Ascending aorta (tissue), 2 donors: ENCODE measurements at places on chromosomes 7 and 10. TPM values are rescaled to one million over a fixed set of nuclear protein-coding genes. Genes with fewer than 3 reads are reported as not detected.

DNA sequence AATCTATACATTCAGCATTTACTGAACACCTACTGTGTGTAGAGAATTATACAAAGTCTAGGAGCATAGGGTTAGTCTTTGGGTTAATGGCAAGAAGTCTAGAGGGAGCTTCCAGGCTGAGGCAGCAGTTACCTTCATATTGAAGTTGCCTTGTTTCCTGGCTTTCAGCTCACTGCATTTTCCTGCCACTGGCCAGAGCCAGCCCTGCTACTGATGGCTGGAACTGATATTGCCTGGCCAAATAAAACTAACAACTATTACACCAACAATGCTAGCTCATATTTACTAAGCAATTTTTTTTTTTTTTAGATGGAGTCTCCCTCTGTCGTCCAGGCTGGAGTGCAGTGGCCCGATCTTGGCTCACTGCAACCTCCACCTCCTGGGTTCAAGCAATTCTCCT is 165.7 kb upstream of the ITGB1 start:
- no peak overlapping the region for H3K4me3 ChIP-seq
- DNase-seq: no peak
- H3K36me3 ChIP-seq: no peaks in the 10 kb centered on the region
- H3K4me1 ChIP-seq: peaks cover 4% of the 10 kb centered on the region
- no peaks in the 10 kb centered on the region for H3K27me3 ChIP-seq
- H3K27ac ChIP-seq: no peak overlapping the region

The MGAM2 gene
- not detected for total RNA-seq

The GCK gene
- 2.7 TPM for total RNA-seq

GRCh38 chr7:139943401-139943800 is 114.3 kb downstream of the TBXAS1 start:
- H3K4me1 ChIP-seq: no peaks in the 10 kb centered on the region
- H3K4me3 ChIP-seq: no peak overlapping the region
- no peak for DNase-seq

DNA sequence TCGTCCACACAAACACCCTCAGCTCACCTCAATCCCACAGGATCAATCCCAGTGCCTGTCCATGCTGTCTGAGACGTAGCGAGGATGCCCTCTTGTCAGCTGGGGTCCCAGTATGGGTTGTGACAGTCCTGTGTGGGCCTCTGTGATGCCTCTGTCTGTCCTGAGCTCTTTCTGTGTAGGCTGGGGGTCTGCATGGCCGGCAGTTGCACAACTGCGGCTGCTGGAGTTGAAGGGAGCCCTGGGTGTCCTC is 12.4 kb downstream of the ANTXRL start:
- no peaks in the 10 kb centered on the region for H3K36me3 ChIP-seq
- H3K4me1 ChIP-seq: peaks cover 2% of the 10 kb centered on the region

DNA sequence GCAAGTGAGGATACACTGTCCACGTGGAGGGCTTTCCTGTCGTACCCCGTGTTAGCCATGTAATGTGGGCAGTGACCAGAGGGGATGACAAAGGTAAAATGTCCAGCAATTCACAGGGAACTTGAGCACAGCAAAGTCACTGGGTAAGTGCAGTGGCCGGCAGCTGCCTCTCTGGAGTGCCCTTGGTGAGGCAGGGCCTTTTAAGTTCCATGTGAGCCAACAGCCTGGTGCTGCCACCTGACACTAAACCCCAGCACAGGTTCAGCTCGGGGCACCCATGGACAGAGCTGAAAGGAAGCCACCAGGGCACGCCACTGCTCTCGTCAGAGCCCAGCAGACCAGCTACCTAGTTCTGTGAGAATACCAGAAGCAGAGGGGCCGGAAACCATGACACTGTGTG is 168.3 kb downstream of the PRKAG2 start:
- no peak overlapping the region for H3K4me3 ChIP-seq
- no peaks in the 10 kb centered on the region for H3K36me3 ChIP-seq
- H3K4me1 ChIP-seq: peaks cover 19% of the 10 kb centered on the region
- H3K27me3 ChIP-seq: no peaks in the 10 kb centered on the region
- no peak for DNase-seq
- H3K27ac ChIP-seq: no peak overlapping the region

The HYAL4 gene
- not detected for total RNA-seq

The SEMA3E gene
- total RNA-seq: 4.3 TPM

The AOAH gene
- total RNA-seq: 0.75 TPM

- H3K27ac ChIP-seq: no peak overlapping the region
- DNase-seq: no peak
- H3K27me3 ChIP-seq: no peaks in the 10 kb centered on the region
- H3K4me3 ChIP-seq: no peak overlapping the region
These were observed 22.5 kb downstream of the ADCY1 start for GRCh38 chr7:45596665-45597095.

DNA sequence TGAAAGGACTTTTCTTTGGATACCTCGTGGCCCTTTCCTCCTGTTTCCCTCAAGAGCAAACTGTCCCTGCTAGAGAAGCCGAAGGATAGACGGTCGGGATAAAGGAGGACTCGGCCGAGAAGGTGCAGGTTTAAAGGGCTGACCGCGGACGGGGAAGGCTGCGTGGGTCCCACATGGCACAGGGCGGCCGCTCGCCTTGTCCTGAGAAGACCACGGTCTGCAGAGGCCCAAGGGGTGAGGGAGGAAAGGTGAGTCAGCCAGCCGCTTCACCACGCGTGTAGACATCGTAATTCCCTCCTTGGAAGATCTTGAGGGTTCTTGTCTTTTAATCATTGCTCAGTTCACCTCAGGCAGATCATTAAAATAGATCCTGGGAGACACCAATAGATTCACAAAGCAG is 253.8 kb downstream of the DPP6 start:
- no peak overlapping the region for H3K4me3 ChIP-seq
- H3K27me3 ChIP-seq: no peaks in the 10 kb centered on the region
- H3K36me3 ChIP-seq: no peaks in the 10 kb centered on the region
- H3K4me1 ChIP-seq: no peaks in the 10 kb centered on the region
- no peak for DNase-seq

The COL13A1 gene
- 8.0 TPM for total RNA-seq

DNA sequence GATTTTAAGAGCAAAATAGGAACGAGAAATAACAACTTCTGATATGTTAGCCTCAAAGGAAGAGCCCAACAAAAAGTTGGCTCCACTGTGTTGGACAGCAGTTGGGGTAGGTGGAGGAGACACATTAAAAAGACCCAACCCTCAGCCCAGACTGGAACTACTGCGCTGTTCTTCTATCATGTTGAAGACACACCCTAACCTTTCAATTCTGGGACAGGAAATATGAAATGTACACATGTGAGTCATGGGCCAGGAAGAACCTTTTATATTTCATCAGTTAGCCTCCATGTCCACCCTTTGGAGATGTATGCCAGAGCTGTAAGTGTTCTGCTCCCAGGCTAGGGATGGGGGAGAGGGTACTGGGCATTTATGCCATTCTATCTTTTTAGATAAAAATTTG is 22.1 kb downstream of the CLDN12 start:
- DNase-seq: no peak
- no peaks in the 10 kb centered on the region for H3K27me3 ChIP-seq
- H3K27ac ChIP-seq: no peak overlapping the region
- no peaks in the 10 kb centered on the region for H3K36me3 ChIP-seq

- DNase-seq: no peak
- H3K27ac ChIP-seq: no peak overlapping the region
- H3K4me1 ChIP-seq: no peaks in the 10 kb centered on the region
- no peaks in the 10 kb centered on the region for H3K36me3 ChIP-seq
- no peaks in the 10 kb centered on the region for H3K27me3 ChIP-seq
These were observed 9.6 kb downstream of the FGF8 start for GRCh38 chr10:101766306-101766705.

GRCh38 chr7:150966002-150966401 is 12.1 kb downstream of the KCNH2 start:
- no peak overlapping the region for H3K27ac ChIP-seq
- DNase-seq: no peak
- H3K36me3 ChIP-seq: no peaks in the 10 kb centered on the region
- H3K4me1 ChIP-seq: no peaks in the 10 kb centered on the region
- H3K27me3 ChIP-seq: no peaks in the 10 kb centered on the region

DNA sequence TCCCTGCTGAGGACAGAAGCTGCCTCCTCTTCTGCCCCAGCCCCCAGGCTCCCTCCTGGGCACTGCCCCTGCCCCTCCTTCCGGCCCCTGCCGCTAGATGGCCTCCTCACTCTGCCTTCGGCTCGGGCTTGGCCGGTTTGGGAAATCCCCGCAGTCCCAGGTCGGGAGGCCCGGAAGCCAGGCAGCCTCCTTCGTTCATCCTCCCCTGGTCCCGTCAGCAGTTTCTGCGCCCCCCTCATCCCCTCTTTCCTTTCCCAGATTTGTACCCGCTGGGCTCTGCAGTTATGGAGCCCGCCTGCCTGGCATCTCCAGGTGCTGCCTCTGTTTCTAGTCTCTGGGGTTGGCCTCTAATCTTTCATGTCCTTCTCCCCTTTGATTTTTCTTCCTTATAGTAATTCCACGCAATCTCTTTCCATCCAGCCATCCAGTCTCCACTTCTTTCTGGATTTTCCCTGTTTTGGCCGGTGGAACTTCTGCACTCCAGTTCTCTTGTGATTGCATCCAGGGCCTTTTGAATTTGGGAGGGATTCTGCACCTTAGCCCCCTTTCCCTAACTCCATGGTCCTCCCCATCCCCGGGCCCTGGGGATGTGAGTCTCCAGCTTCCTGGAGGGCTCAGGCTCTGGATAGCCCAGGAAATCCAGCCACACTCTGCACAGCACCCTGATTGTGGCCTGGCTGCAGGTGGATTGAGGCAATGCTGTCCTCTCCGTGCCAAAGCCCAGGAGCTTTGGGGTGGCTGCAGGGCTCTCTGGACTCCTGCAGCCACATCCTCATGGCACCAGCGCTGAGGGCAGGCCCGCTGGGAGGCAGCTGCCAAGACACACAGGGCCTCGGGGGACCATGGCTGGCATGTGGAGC is 3.3 kb upstream of the SHH start:
- H3K4me1 ChIP-seq: no peaks in the 10 kb centered on the region
- no peak overlapping the region for H3K4me3 ChIP-seq
- no peak for DNase-seq
- no peaks in the 10 kb centered on the region for H3K27me3 ChIP-seq
- H3K27ac ChIP-seq: no peak overlapping the region

DNA sequence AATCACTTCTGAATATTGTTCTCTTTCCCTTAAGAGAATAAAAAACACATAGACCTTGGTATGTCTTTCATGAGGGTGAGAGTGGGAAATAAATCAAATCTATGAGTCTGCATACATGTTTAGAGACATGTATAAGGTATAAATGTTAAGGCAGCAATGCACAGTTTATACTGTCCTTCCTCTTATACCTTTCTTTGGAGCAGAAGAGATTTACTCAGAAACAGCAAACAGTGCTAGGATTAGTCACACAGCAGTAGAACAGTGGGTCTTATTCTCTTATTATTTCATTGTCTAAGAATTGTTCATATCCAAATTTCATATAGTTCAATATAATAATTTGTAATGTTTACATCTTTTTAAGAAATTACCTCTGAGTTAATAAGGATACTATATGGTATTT is 126.7 kb upstream of the TMEM196 start:
- no peaks in the 10 kb centered on the region for H3K27me3 ChIP-seq
- H3K36me3 ChIP-seq: no peaks in the 10 kb centered on the region
- H3K4me1 ChIP-seq: no peaks in the 10 kb centered on the region
- H3K27ac ChIP-seq: no peak overlapping the region
- no peak overlapping the region for H3K4me3 ChIP-seq

DNA sequence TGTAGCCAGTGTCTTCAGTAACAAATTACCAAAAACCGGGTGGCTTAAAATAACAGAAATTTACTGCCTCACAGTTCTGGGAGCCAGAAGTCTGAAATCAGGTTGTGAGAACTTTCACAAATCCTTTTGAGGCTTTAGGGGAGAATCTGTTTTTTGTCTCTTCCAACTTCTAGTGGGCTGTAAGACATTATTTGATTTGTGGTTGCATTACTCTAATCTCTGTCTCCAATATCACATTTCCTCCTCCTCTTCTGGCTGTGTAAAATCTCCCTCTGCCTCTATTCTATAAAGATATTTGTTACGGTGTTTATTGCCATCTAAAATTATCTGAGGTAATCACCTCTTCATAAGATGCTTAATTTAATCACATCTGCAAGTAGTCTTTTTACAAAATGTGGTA is 1039.6 kb upstream of the LRRN3 start:
- no peaks in the 10 kb centered on the region for H3K36me3 ChIP-seq
- no peak overlapping the region for H3K27ac ChIP-seq
- H3K4me3 ChIP-seq: no peak overlapping the region
- H3K27me3 ChIP-seq: no peaks in the 10 kb centered on the region
